CMK (cell line): ENCODE measurements at places on chromosomes 5 and 9.

DNA sequence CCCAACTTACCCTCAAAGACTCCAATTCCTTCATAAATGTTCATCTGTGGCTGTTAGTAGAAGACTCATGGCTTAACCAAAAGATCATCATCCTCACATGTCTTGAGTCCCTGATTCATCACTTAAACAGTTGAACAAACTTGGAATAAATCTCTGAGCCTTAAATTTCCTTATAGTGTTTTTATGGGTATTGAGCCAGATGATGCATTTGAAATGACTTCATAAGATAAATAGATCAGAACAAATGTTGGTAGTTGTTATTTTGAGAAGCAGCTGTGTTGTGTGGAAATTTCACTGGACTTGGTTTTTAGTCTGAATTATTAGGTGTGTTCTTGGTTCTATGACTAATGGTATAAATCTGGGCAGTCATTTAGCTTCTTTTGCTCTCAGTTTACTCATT, 236.2 kb downstream of the NNT start:
- DNase-seq, result no peak

- DNase-seq, result no peak
Observed at GRCh38 chr5:50623666-50624065, 42.8 kb upstream of the PARP8 start.

DNA sequence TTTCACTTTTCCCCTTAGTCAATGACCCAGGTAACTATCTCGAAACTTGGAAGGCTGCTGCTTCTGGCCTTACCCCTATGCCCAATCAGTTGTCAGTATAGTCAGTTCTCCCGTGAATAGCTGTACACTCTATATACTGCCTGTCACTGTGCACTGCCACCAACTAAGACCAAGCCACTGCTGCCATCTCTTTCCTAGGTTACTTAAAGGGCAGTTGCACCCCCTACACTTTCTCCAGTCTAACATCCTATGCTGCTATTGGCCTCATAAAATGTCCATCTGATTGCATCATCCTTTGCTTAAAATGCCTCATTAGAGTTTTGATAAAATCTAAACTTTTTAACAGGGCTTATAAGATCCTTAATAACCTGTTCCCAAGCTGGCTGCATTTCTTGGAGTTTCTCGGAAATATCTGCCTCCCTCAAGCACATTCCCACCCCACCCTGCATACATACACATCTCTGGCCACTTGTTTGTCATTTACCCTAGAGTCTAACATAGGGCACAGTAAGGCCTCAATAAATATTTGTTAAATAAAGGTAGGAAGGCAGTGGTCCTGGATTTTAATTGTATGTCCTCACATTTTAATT, 32.8 kb upstream of the TNFAIP8 start:
- DNase-seq, result no peak

GRCh38 chr5:157072508-157072907, 13.6 kb upstream of the HAVCR1 start:
- DNase-seq, result no peak

- peak; percentile 26 for DNase-seq
Observed at GRCh38 chr9:99181621-99182020, 40.1 kb downstream of the ALG2 start.

DNA sequence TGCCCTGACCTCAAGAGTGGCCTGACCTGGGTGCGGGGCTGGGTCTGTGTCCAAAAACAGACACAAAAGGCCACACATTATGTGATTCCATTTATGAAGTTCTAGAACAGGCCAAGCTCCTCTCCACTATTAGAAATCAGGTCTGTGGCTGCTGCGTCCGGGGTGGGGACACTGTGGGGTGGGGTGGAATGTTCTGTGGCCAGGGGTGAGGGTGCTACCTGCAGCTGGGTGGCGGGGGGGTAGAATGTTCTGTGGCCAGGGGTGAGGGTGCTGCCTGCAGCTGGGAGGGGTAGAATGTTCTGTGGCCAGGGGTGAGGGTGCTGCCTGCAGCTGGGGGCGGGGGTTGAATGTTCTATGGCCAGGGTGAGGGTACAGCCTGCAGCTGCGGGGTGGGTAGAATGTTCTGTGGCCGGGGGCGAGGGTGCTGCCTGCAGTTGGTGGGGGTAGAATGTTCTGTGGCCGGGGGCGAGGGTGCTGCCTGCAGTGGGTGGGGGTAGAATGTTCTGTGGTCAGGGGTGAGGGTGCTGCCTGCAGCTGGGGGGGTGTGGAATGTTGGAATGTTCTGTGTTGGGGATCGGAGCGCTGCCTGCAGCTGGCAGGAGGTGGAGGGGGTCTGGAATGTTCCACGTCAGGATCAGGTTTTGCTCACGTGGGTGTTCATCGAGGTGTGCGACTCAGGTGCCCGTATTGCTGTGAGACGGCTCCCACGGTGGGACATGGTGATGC, 8.3 kb downstream of the LCN12 start:
- no peak for DNase-seq

- DNase-seq, result no peak
Observed at GRCh38 chr5:161369022-161369421, 177.5 kb downstream of the GABRB2 start.

- no peak for DNase-seq
Observed at GRCh38 chr5:83988293-83988685, 267.6 kb upstream of the HAPLN1 start.

- no peak for DNase-seq
Observed at GRCh38 chr9:124792257-124793014, 15.5 kb downstream of the OLFML2A start.
